ENCODE measurements at places on chromosomes 7 and 10. TPM values are rescaled to one million over a fixed set of nuclear protein-coding genes. Genes with fewer than 3 reads are reported as not detected.

DNA sequence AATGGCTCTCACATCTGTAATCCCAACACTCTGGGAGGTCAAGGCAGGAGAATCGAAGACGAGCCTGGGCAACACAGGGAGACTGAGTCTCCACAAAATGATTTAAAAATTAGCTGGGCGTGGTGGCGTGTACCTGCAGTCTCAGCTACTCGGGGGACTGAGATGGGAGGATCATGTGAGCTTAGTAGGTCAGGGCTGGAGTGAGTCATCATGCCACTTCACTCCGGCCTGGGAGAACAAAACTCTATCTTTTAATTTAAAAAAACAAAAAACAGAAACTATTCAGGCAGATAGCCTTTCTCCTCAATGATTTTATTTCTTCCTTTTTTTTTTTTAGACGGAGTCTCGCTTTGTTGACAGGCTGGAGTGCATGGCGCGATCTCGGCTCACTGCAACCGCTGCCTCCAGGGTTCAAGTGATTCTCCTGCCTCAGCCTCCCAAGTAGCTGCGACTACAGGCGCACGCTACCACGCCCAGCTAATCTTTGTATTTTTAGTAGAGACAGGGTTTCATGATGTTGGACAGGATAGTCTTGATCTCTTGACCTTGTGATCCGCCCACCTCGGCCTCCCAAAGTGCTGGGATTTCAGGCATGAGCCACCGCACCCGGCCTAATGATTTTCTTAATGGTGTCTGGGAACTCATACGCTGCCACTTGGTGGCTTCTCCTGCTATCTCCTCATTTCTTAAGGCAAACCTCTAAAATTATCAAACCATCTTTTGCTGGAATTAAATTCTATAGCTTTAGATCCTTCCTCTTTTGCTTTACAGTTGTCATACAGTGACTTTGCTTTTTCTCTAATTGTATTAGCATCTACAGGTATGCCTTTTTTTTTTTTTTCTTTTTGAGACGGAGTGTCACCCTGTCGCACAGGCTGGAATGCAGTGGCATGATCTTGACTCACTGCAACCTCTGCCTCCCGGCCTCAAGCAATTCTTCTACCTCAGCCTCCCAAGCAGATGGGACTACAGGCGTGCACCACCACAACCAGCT, 22.9 kb downstream of the SRPK2 start:
- no peak for DNase-seq

GRCh38 chr10:88253-88652, 39.2 kb upstream of the TUBB8 start:
- DNase-seq: no peak

The CAV1 gene
- total RNA-seq: 2.5 TPM

- no peak for DNase-seq
Measured at GRCh38 chr7:132434041-132434440, 142.2 kb downstream of the PLXNA4 start.

DNA sequence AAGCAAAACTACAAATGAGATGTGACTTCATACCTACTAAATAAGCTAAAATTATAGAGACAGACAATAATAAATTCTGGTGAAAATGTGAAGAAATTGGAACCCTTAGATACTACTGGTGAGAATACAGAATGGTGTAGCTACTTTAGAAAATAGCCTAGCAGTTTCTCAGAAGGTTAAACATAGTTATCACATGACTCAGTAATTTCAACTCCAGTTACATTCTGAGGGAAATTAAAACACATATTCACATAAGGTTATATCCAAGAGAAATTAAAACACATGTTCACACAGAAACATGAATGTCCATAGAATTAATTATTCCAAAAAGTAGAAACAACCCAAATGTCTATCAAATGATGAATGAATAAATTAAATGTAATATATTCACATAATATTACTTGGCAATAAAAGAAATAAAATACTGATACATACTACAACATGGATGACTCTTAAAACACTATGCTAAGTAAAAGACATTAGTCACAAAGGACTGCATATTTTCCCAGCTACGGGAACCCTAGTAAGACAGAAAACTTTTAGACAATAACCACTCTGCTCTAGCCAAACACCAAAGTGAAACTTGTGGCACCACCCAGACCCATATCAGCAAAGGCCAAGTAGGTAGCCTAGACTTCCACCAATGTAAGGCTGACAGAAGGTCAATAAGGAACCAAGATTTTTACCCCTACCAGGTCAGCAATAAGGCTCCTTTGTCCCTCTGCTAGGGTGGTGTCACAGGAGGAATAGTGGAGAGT, 25.1 kb downstream of the SLC25A40 start:
- no peak for DNase-seq

- no peak for DNase-seq
Measured at GRCh38 chr10:124308056-124308645, 110.6 kb downstream of the OAT start.

GRCh38 chr7:24717694-24718320, 39.5 kb downstream of the GSDME start:
- no peak for DNase-seq

GRCh38 chr7:19519443-19520021, 189.3 kb downstream of the POLR1F start:
- DNase-seq: no peak

DNA sequence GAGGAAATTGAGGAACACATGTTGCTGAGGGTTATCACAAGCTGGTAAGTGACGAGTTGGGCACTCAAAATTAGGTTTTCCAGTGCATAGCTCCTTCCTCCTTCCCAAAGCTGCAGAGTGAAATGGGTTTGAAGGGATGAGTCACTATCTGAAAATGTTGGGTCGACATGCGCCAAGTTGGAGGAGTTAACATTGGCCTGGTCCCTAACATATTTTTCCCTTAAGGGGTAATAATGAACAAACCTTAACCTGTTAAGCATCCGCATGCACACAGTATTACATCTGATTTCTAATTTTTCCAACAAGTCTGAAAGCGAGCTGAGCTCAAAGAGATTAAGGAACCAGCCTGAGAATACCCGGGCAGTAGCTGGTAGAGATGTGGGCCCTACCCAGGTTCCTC, 20.7 kb upstream of the TECTB start:
- no peak for DNase-seq

- DNase-seq: no peak
Measured at GRCh38 chr10:52343439-52343838, 29.4 kb downstream of the DKK1 start.

- DNase-seq: no peak
Measured at GRCh38 chr7:77271766-77272165, 72.1 kb upstream of the FGL2 start.

DNA sequence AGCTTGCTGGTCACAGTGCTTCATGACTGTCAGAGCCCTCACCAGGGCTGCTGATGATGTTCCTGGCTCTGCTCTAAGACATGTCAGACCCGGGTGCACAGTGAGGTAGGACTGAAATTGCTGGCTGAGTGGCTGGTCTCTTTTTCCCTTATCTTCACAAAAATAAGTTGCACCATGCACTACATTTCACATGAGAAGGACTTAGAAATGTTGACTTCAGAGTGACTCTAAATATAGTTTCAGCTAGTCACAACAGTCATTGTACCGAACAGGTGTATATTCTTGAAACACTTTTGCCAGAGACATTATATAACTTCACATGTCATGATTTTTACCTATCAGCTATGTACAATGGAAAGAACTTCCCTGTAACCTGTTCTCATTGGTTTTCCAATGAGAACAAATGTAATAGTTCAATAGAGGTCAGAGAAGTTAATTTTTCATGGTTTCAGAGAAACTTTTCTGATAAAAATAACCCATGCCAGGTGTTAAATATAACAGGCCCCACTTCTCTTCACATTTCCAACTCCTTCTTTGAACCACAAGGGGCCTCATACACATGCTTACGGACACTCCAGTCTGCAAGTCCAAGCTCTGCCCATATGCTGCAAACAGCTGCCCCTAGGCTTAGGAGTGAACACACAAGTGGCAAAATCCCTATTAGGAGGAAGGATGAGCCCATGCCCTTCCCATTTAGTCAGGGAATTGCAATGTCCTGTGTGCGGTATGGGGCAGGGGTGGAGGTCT, 115.6 kb downstream of the CDK6 start:
- no peak for DNase-seq

- DNase-seq: no peak
Measured at GRCh38 chr7:29284696-29285443, 90.3 kb downstream of the CHN2 start.

DNA sequence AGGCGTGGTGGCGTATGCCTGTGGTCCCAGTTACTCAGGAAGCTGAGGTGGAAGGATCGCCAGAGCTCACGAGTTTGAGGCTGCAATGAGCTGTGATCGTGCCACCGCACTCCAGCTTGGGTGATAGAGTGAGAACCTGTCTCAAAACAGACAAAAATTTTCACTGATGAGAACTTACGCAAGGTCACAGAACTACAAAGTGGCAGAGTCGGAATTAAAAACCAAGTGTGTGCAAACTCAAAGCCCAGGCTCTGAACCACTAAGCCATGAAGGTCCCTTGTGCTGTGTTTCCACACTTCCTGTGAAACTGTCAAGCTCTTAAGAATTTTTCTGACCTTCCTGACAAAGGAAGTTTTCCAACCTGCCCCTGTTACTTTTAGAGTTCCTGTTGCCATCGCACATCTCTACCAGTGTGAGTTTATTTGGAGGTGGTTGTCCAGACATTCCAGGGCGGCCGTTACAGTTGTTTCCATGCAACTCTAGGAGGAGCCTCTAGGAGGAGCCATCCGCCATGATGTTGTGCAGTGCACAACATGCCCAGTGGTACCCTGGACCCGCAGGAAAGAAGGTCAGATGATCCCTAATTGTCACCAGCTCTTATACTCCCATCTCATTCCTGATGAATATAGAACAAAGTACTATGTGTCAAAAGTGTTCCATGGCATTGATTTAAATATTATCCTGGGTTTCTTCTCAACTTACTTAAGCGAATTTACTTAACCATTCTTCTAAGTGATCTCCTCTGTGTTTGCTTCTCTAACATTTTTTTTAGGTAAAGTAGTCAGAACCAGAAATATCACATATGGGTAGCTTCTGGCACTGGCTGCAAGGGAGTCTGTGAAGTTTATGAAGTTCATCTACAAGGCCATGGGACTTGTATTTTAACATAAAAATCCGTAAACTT, 49.0 kb upstream of the LYZL1 start:
- DNase-seq: no peak

DNA sequence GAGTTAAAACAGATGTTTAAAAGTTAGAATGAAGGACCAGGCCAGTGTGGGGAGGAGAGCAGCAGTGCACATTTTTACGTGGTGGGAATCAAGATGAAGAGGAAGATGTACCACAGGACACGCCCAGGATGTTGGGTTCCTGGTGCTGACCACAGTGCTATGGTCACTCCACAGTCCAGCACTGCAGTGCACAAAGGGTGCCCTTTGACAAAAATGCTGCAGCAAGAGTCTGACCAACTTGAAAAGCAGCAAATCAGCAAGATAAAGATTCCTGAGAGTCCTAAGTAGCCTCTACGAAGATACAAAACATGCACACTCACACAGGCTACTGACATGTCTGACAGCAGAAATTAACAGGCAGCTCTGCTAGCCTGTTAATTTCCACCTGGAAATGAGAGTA, 107.1 kb downstream of the PIP4K2A start:
- DNase-seq: no peak

DNA sequence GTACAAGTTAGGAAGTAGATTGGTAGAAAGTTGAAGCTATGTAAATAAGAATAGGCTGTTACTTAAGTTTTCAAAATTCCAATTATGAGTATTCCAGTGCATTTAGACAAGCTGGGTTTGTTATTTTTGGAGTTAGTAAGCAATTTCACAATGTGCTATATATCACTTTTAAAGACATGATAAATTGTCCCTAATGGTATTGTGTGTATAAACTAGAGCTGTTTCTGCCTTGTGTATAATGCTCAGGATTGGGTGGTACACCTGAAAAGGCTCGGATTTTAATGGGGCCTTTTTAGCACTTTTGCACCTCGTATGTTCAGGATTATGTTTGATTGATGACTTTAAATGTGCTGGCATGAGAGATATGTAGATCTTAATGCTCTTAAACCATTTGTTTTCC, 175.8 kb downstream of the VTI1A start:
- no peak for DNase-seq

DNA sequence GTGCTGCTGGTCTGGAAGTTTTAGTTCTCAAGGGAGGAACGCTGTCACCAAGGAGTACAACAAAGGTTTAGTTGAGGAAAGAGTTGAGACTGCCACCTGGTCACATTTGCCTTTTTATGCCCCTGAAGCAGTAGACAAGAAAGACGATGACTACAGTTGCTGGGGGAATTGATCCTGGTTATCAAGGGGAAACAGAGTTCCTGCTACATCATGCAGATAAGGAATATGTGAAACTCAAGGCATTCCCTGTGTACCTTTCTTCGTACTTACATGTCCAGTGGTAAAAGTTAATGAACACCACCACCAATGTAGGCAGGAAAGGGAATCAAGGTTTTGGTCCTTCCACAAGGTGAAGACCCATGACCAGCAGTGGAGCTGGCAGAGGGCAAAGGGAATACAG, 31.8 kb downstream of the SLC35B4 start:
- DNase-seq: no peak

The ZNF736 gene
- total RNA-seq: 24.1 TPM

The ENKUR gene
- not detected for total RNA-seq

- DNase-seq: no peak
Measured at GRCh38 chr10:1661859-1662437, 75.4 kb downstream of the ADARB2 start.

DNA sequence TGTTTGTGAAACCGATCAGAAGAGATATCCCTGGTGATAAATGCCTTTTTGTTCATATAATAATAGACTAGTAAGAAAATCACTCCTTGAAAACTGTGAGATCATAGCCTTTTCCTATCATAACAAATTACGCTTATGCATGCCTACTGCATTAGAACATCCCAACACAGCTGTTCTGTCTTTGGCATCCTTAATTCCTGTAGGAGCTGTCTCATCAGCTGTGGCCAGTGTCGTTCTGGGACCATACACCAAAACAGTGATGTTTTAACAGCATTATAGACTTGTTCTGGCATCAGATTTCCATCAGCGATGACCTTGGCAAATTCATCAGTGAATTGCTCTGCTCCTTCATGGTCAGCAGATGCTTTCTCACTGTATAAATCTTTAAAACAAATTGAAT, 423.6 kb upstream of the LRGUK start:
- no peak for DNase-seq

DNA sequence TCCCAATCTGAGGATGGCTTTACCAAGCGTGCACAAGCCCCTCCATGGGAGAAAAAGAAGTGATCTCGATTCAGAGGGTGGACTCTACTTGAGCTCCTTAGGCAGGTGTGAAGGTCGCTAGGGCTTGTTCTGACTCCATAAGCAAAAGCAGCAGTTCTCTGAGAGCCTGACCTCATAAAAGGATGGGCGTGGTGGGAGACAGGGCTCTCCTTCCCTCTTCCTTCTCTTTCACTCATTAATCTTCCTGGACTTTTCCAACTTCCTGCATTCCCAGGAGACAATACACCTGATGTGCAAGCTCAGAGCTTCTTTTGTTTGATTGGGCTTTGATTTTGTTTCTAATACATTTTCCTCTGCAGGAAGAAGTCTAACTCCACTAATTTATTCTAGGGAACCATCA, 22.3 kb upstream of the TMEM72 start:
- no peak for DNase-seq
